CD4-positive, alpha-beta T cell treated with Interleukin-15 for 1 hour (primary cell): ENCODE measurements at places on chromosomes 2 and 18.

DNA sequence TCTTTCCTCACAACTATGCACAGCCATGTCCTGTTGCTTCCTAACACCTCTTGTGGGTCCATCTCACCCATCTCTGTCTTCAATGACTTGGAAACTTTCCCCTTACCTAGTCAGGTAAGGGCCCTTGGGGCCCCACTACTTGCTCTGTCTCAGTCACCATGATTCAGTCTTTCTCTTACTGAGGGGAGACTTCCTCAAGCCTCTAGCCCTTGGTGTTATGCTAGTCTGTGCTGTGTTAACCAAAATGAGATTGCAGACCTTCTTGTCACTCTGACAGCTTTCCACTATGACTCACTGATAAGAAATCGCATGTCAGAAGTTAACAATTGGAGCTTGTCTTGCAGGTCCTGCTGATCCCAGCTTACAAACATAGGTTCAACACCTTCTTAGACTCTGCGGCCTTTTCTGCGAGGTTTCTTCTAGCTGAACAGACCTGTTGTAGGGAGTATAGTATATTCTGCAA, 65.3 kb downstream of the WDR75 start:
- no peak for DNase-seq

DNA sequence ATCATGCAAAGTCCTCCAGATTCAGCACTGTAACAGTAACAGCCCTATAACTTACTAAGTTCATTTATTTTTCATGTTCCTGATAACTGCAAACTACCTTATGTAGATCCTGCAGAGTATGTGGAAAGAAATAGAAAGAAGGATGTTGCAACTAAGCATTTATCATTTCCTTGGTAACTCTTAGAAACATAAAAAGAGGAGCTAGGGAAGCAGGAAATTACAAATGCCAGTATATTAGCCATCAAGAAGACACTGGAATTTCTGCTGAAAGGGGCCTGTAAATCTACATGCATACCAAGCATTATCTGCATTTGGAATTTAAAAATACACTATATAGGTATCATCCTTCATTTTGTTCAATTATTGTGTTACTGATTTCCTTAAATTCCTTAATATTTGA, 66.8 kb downstream of the PDE11A start:
- DNase-seq, result no peak

DNA sequence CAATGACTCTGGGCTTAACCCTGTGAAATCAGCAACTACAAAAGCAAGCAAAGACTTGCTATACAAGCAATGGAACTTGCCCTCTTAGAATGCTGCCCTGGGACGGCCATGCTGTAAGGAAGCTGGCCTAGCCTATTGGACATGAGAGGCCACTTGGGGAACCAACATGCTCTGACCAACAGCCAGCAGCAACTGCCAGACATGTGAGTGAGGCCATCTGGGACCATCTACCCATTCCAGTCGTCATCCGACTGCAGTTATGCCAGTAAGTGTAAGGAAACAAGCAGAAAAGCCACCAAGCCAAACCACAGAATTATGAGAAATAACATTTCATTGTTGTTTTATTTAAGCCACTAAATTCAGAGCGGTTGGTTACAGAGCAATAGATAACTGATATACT, 40.9 kb downstream of the CLASP1 start:
- DNase-seq, result no peak

- no peak for DNase-seq
These were observed 58.9 kb upstream of the TEX51 start for GRCh38 chr2:126839796-126840195.

GRCh38 chr2:199228887-199229819, 228.6 kb downstream of the SATB2 start:
- no peak for DNase-seq

DNA sequence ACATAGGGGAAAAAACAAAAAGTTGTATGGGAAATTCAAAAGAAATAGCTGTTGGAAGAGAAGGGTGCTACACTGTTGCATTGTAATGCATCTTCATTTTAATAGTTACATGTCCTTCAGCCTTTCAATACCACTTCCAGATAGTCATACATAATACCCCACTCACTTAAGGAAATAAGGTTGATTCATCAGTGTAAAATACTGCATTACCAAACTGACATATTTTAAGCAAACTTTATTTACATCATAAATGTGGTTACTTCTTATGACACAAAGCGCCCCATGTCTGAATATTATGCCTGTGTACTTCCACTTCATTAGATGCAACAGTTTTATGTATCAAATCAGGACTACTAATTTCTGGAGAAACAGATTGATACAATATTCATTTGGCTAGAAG, 4.5 kb downstream of the RBMS1 start:
- no peak for DNase-seq

DNA sequence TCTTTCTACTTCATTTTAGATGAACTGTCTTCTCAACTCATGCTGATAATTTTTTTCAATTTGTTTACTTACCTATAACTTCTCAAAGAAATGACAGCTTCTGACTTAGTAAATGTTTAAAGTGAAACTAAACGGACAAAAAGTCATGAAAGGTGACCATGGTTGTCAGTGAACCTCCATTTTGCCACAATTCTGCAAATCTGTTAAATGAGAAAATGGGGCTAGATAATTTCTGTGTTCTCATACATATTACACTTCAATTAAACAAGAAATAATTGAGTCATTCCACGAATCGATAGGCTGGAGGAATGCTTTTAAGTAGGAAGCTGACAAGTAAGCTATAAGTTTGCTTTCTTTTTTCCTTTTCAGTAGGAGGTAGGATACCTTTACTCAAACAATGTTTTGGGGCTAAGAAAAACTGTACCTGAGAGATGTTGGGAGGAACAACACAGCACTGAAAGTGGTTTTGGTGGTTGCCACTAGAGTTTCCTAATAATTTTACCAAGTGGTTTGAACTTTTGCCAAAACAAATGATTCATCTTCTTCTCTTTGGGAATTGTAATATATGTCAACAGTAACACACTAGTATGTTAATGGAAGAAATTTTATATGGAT, 17.1 kb downstream of the DYNAP start:
- DNase-seq, result no peak

DNA sequence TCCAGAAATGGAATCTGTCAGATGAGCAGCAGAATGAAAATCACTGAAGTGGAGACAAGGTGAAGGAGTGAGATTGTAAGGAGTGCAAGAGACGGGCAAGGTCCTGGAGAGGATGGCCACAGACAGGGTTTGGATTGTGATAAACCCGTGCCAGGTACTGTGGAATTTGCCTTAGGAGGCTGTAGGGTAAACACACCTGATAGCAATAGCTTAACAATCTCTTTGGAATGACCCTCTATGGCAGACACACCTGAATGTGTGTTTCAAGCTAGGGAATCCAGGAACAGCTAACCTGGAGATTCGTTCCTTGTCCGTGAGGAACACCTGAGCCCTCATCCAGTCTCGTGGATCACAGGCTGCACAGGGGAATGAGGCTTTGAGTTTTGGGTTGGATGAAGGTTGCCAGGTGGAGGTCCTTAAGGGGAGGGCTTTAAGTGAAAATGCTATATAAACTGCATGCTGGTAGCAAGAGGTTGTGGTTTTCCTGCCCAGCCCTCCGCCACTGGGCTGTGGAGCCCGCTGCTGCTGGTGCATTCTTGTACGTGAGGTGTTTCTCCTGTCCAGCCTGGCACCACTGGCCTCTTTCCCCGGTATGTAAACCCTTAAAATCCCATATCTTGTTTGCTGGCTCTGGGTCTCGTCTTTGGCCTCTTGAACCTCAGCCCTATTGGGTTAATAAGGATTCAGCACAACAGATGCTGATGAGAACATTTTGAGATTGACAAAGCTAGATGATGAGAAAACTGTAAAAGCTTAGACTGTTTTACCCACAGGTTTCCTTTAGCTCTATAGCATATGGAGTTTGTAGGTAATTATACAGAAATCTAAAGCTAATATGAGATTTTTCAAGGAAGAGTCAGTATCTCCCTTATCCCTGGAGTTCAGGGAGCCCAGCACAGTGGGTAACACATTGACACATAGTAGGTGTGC, 117.9 kb downstream of the ARHGAP15 start:
- peak; percentile 27 for DNase-seq

- DNase-seq, result no peak
These were observed 262.6 kb upstream of the DDX18 start for GRCh38 chr2:117551858-117552257.

DNA sequence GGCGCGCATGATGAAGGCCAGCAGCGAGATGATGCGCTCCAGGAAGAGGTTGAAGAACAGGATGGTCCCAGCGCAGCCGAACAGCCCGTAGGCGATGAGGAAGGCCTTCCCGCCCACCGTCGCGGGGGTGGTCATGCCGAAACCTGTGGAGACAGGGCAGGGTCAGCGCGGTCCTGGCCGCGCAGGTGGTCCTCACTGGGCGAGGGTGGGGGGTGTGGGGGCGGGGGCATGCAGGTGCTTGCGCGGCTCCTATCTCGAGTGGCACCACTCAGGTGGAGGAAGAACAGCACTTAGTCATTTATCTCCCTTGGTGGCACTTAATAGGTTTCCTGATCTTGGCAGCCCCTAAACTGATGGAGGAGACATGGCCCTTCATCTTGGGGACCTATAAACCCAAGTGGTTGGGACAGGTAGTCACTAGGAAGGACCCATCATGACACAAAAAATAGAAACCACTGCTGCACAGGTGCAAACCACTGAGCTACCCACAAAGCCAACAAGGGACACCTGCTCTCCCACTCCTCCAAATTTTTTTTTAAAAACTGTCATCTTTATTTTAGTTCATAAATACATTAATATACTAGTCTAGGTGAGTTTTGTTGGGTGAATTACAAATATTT, 118.8 kb downstream of the MSH2 start:
- no peak for DNase-seq

GRCh38 chr2:34806891-34807290, 1207.8 kb upstream of the FAM98A start:
- DNase-seq, result no peak

- no peak for DNase-seq
These were observed 670.6 kb downstream of the BCL11A start for GRCh38 chr2:59882822-59883221.

GRCh38 chr2:238100821-238101771, 956 bp downstream of the ESPNL start:
- no peak for DNase-seq

- DNase-seq, result no peak
These were observed 17.3 kb upstream of the ESPNL start for GRCh38 chr2:238082827-238083226.

- DNase-seq, result no peak
These were observed 3.1 kb upstream of the FAM171B start for GRCh38 chr2:186690786-186691185.

DNA sequence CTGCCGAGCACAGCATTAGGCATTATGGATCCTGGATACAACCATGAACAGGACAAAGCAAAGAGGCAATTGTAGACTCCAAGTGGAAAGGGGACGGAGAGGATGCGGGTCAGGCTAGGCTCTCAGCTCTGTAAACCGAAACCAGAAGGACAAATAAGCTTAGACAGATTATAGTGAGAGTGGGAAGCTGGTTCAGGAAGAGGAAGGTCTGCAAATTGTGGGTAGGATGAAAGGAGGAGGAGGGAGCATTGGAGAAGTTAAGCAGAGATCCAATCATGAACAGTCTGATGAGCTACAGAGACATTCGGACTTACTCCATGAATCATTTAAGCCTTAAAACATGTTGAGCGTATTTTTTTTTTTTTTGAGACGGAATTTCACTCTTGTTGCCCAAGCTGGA, 3.0 kb downstream of the MSH6 start:
- DNase-seq, result no peak

DNA sequence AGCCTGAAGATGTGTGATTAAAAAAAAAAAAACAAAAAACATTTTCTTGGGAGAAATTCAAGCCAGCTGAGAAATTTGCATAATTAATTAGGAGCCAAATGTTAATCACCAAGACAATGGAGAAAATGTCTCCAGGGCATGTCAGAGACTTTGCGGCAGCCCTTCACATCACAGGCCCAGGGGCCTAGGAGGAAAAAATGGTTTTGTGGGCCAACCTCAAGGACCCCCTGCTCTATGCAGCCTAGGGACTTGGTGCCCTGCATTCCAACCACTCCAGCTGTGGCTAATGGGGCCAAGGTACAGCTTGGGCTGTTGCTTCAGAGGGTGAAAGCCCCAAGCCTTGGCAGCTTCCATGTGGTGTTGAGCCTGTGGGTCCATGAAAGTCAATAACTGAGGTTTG, 241.9 kb upstream of the THUMPD2 start:
- no peak for DNase-seq

DNA sequence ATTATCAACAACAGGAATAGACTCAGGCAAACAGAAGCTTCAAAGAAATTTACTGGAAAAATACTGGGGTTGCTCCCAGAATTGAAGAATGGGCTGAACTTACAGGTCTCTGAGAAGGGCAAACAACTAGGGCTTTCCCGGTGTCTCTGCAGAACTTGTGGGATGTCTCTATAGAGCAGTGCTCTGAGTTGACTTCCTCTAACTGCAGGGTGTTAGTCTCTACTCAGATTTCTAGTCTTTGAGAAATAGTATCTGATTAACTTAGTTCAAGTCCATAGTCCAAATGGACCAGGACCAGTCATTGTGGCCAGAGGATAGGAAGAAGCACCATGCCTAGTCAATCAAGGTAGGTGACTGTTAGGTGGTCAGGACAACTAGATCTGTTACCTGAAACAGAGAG, 45.8 kb downstream of the LIMS1 start:
- DNase-seq, result no peak

DNA sequence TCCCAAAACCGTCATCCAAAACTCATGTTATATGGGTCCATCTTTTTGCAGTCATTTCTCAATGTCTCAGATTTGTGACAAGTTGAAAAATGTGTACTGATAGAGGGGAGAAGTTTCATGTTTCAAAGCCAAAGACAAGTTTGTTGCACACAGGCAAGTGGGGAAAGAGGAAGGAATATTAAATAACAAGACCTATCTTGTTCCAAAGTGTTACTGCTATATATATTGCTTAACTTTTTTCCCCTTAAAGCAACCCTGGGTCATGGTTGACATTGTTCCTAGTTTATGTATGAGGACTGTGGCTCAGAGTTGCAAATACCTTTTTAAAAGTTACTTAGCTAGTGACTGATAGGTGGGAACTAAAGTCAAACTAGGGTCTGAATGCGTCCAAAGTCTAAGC, 1.7 kb downstream of the ITGA4 start:
- DNase-seq, result no peak

DNA sequence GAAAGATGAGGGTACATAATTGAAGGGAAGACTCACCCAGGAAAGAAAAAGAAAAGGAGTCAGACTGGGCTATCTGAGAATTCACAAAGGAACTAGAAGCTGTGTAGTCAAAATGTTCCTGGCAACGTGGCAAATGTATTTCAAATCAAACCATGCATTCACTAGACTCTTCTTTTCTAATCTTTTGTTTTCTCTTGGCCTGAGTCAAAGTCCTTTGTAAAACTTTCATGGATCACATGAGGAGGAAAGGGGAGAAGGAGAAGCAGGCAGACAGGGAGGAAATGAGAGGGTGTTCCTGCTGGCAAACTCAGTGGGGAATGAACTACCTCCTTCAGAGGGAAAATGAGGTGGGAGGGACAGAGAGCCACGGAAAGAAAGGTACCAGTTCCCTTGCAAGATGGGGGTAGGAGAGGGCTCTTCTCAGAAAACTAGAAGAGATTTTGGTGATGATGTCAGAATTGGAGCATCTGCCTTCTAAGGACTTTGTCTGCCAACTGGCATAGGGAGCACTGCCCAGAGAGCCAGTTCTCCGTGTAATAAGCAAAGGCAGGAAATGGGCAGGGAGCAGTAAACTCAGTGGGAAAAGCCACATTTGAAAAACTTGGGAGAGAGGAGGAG, 51.4 kb downstream of the SLC8A1 start:
- DNase-seq, result no peak
